Posterior vena cava (tissue), 2 donors: ENCODE measurements at places on chromosomes 1 and 21.

DNA sequence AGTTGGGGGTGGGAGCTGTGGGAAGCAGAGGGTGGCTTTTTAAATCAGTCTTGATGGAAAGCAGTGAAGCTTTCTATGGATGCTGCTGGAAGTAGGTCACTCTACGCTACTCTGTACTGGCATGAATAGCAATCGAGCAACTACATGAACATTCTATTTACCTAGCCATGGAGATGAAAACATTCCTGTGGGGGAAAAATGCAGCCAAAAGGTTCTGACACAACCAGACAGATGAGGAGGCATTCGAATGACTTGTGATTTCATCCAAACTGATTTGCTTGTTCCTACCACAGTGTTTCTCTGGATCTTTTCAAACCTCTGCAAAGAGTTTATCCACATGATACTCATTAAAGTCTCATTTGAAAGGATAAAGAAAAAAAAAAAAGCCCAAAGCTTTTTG lies 95.0 kb downstream of the ASTN1 start:
- no peak for DNase-seq

GRCh38 chr1:87449348-87449963 lies 120.8 kb downstream of the LMO4 start:
- DNase-seq, result no peak

- DNase-seq, result no peak
Measured at GRCh38 chr1:58981392-58981791, 197.5 kb upstream of the JUN start.

- DNase-seq, result no peak
Measured at GRCh38 chr21:26798856-26799751, 46.1 kb downstream of the ADAMTS1 start.

DNA sequence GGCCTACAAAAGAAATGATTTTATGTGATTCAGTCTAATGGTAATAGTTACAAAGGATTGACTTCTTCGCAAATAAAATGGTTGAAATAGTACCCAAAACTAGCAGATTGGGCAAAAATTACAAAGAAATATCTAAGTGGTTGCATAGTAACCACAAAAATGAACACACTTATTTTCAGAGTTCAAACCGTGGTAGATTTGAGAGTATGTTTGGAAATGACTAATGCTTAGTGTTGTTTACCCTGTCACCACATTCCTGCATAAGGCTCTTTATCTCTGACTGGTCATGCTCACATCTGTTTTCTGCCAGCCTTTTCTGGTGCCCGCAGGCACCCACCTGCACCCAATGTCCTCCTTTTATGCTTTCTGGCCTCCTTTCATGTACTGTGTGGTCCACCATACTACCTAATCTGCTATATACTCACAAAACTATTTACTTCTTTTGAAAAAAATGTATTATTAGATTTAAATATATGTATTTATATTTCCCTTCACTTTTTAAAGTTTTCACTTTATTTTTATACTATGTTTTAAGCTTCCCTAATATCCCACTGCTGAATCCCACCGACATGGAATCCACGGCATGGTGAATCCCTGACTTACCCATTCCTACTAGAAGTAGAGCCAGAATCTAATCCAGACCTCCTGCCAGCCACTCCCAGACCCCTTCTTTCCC lies 30.3 kb downstream of the PTPRC start:
- no peak for DNase-seq

DNA sequence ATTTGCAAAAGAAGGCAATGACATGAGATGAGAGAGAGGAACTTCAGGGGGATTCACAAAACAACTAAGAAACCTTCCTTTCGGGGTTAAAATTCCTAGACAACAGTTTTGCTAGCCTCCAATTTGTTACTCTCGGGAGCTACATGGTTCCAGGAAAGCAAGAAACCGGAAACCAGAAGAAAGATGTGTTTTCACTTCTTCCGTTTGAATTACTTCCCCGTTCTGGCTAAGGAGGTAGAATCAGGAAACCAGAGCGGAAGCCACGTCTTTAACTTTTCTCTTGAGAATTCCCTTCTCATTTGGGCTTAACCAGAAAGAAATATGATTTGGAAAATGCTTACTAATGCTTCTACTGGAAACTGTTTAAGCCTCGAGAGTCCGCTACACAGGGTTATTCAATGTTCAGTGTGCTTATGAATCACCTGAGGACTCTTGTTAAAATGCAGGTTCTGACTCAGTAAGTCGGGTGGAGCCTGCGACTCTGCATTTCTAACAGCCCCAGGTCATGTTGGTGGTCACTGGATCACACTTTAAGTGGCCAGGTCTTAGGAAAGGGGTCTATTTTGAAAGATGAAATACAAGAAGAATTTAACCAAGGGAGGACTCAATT lies 43.5 kb upstream of the MCOLN3 start:
- no peak for DNase-seq

DNA sequence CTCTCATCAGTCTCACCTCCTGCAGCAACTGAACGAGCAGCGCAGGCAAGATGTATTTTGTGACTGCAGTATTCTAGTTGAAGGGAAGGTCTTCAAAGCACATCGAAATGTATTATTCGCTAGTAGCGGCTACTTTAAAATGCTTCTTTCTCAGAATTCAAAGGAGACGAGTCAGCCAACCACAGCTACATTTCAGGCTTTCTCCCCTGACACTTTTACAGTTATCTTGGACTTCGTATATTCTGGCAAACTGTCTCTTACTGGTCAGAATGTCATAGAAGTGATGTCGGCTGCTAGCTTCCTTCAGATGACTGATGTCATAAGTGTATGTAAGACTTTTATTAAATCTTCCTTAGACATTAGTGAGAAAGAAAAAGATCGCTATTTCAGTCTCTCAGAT lies 53.7 kb downstream of the ZBTB8A start:
- no peak for DNase-seq

- no peak for DNase-seq
Measured at GRCh38 chr1:203937678-203938330, 76.4 kb downstream of the SNRPE start.

DNA sequence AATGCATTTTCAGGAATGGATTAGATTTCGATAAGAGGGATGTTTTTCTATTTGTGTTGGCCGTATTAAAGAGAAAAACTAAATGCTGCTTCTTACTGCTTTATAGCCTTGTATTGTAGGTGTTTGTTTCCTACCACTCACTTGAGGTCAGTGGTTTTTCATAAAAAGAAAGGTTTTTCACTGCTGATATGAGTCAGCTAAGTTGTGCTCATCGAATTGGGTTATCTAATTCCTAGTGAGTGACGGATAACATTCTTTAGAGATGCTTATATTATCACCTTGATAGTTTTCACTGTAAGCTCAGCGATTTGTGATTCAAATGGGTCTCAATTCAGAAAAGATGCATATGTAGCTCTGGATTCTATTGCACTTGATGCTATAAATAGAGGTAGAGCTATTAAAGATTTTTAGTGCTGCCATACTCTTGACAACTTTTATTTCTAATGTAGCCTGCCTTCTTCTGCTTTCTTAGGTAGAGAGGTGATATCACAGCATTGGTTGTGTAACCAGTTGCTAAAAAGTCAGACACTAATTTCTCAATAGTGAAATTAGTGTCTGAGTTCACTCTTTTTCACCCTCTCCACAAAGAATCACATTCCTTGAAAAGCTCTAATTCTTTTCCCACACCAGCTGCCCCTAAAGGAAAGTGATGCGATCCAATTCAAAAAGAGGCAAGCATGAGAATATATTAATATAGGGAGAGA lies 180.0 kb downstream of the RASAL2 start:
- no peak for DNase-seq

- DNase-seq, result no peak
Measured at GRCh38 chr1:229874136-229874535, 192.9 kb upstream of the GALNT2 start.

DNA sequence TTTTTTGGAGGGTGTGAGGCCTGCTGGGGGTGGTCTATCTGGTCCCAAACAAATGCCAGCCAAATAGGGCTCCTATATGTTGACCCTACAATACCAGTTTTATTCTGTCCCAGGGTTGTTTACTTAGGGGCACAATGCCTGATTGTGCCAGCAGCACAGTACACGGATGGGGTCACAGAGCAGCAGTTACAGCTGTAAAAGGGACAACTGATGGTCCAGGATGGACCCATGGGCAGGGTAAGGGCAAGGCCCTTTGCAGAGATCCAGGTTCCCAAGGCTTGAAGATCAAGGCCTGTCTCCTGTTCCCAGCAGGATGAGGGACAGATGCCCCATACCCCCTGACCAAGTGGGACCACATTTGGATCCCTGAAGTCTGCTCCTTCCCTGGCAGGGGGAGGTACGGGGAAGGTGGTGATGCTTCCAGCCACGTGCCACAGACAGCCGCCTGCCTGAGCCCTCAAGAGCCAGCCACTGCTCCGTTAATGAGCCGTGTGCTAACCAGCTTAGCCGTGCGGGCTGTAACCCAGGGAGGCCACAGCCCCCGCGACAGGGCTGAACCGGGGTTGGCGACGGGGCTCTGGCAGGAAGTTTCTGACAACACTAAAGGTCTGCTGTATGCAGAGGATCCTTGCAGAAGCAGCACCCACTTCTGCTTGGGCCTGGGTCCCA lies 18.2 kb downstream of the SLC6A9 start:
- DNase-seq, result peak; percentile 66

- DNase-seq, result no peak
Measured at GRCh38 chr1:8733484-8733883, 84.0 kb downstream of the RERE start.

DNA sequence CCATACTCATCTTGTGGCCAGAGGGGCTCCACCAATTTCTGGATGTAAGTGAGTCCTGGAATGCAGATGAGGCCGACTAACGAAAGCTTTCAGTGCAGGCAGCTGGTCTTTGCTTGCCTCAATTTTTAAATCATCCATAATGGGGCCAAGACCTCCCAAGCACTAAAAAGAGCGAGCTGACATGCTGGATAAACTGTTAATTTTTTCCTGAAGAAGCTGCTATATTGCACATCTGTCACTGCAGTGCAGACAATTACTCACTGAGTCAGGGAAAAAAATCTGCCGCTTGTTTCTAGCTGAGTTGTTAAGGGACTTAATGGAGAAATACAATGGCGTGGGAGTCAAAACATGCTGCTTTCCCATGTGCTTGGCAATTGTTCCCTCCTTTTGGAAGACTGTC lies 205.5 kb downstream of the GPATCH2 start:
- DNase-seq, result no peak

GRCh38 chr1:1990222-1990621 lies 13.4 kb downstream of the CFAP74 start:
- peak; percentile 84 for DNase-seq
